ENCODE measurements at places on chromosomes 12 and 14. TPM values are rescaled to one million over a fixed set of nuclear protein-coding genes. Genes with fewer than 3 reads are reported as not detected.

Gene FAM181A
- not detected for total RNA-seq

Gene SLC2A3
- total RNA-seq, result 95.0 TPM

Gene CEBPE
- not detected for total RNA-seq

Gene DCAF5
- total RNA-seq, result 10.3 TPM

Gene FGFR1OP2
- 51.1 TPM for total RNA-seq

Gene GPR84
- not detected for total RNA-seq

Gene KCNK10
- not detected for total RNA-seq

Data from fibroblast of lung (primary cell).